ENCODE measurements at places on chromosomes 4 and X.

GRCh38 chrX:100363896-100364295 lies 46.2 kb downstream of the PCDH19 start:
- DNase-seq: no peak

- no peak for DNase-seq
These were observed 45.9 kb downstream of the LGI2 start for GRCh38 chr4:24984602-24985532.

- peak; percentile 54 for DNase-seq
These were observed 19.1 kb upstream of the S100P start for GRCh38 chr4:6674500-6675149.

DNA sequence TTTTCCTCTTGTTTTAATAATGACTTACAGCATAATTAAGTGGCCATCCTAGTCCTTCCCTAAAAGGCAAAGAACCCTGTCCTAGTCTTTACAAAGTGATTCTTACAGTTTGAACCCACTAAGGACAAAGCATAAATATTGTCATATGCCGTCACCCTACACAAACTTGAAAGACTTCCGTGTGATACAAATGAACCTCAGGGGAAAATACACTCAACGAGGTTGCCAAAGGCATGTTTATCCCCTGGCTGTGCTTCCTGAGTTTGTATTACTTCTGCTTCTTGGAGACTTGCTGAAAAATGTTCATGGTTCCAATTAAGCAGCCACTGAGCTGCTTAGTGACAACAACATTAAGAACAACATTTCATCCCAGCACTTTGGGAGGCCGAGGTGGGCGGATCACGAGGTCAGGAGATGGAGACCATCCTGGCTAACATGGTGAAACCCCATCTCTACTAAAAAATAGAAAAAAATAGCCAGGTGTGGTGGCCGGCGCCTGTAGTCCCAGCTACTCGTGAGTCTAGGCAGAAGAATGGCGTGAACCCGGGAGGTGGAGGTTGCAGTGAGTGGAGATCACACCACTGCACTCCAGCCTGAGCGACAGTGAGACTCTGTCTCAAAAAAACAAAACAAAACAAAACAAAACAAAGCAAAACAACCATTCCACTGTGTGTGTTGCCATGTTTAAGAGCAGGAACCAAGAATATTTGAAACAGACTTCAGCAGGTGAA lies 16.2 kb downstream of the RASSF6 start:
- DNase-seq: no peak

DNA sequence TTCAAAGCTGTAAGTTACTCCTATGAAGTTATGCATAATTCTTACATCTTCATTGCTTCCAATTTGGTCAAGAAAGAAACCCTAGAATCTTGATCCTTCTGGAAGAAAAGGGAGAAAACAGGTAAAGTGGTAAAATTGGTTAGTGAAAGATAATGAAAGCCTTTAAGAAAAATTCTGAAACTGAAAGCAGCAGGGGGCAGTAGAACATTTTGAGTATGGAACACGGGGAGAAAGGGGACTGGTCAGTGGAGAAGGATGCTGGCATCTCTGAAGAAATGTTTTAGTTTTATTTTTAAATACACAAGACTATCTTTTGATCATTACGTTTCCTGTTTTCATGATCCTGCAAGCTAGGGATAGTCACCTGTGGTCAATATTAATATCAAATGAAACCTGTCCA lies 54.3 kb downstream of the SLIT2 start:
- no peak for DNase-seq

- DNase-seq: no peak
These were observed 99.2 kb upstream of the DDIT4L start for GRCh38 chr4:100289530-100289888.

- no peak for DNase-seq
These were observed 584.8 kb upstream of the INTU start for GRCh38 chr4:127047930-127048329.

- no peak for DNase-seq
These were observed 14.3 kb upstream of the IL21 start for GRCh38 chr4:122635205-122635604.

- no peak for DNase-seq
These were observed 17.7 kb upstream of the HERC5 start for GRCh38 chr4:88439161-88439760.

GRCh38 chr4:5528031-5528436 lies 180.3 kb downstream of the EVC2 start:
- no peak for DNase-seq

DNA sequence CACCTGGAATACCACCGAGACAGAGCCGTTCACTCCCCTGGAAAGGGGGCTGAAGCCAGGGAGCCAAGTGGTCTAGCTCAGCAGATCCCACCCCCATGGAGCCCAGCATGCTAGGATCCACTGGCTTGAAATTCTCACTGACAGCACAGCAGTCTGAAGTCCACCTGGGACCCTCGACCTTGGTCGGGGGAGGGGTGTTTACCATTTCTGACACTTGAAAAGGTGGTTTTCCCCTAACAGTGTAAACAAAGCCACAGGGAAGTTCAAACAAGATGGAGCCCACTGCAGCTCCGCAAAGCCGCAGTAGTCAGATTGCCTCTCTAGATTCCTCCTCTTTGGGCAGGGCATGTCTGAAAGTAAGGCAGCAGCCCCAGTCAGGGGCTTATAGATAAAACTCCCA lies 243.2 kb downstream of the RASL11B start:
- no peak for DNase-seq

GRCh38 chr4:2794486-2795299 lies 1.8 kb downstream of the SH3BP2 start:
- DNase-seq: no peak

GRCh38 chr4:112861691-112862674 lies 187.5 kb upstream of the ANK2 start:
- DNase-seq: no peak

DNA sequence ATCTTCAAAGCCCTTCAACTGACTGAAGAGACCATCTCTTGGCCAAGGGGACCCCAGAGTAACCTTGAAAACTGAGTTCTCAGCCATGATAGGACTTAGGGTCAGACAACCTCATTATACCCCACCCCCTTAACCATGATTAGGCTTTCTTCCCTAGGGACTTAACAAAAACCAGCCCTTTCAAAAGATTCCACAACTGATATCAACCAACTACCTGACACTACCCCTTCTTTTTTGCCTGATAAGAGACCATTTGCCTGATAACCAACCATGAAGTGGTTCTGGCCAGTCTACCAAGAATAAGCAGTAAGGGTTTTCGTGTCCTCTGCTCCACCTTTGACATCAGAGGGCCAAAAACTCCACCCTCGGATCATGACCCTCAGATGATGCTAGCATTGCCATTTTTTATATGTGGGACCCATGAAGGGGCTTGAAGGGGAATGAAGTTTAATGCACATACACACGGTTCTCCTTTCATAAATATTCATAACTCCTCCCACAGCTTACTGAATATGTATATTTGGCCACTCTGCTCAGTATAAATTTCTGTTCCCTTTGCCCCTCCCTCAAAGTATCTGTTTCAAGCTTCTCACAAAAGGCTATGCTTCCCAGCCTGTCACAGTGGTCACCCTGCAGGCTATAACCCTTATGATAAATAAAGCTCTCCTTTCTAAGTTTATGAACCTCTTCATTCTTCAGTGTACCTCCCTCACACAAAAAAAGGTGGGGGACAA lies 12.3 kb downstream of the TBCK start:
- DNase-seq: no peak

GRCh38 chr4:38273407-38273806 lies 313.2 kb downstream of the PTTG2 start:
- no peak for DNase-seq

GRCh38 chrX:131477498-131477897 lies 66.4 kb upstream of the OR13H1 start:
- DNase-seq: no peak

GRCh38 chr4:23969635-23970145 lies 79.8 kb upstream of the PPARGC1A start:
- no peak for DNase-seq

GRCh38 chr4:139279760-139280620 lies at the start of gene MGARP:
Gene MGARP (minus strand): TSS chr4:139280225. CDS start chr4:139280158, 67 bp downstream.
- peak; percentile 44 for DNase-seq

DNA sequence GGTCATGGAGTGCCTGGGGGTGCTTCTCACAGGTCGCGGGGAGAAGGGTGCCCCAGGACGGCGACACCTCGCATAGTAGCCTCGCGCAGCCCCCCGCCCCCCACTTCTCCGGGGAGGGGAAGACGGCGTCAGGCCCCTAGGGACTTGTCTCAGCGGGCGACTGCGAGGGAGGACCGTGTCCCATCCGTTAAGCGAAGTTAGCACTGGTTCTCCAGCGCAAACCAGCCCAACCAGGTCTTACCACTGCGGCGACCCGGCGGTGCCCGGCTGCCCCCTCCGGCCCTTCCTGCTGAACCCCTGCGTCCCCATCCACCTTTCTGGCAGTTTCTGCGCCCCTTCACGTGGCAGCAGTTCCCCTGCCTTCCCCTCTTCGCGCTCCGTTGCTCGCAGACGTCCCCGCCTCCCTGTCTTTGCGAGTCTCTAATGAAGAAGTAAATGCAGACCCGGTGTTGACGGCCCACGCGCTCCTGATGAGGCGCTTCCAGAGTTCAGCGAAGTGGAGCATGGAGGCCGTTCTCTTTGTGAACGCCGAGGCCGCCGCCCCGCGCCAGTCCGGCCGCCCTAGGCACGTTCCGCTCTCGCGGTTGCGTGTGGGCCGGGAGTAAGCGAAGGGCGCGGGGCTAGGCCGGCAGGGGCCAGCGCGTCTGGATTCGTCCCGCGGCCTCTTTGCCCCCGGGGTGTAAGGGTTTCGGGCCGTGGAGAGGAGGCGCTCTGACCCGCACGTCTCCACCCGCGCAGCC lies 3.0 kb downstream of the SLIT2 start:
- no peak for DNase-seq

DNA sequence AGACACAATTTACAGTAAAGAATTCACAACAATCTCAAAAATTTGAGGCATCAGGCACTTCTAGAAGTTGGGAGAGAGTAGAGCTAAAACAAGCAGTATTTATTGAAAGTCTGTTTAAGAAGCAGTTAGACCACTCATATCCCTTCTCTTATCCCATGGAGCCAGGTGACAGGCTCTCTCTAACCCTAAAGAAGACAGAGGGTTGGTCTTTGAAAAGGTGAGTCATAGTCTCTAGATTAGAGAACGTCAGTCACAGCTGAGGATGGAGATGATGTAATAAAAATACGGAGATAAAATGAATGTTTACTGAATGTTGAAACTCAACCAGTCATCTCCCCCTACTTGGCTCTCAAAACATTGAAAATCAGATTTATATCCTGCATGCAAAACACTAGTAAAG lies 223.8 kb downstream of the CHIC2 start:
- DNase-seq: no peak

DNA sequence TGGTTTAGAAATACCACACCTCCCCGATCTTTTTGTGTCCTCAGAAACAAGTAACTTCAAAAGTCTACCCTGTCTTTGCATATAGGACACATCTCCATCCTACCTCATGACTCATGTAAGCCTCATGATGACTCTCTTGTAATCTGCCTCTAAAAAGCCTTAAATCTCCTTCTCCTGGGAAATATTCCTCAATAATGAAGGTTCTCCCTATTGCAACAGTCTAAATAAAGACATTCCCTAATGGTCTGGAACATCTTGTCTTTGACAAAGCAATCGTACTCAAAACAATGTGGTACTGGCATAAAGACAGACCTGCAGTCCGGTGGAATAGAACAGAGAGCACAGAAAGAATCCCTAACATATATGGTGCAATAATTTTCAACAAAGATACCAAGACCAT lies 257.7 kb downstream of the OPHN1 start:
- DNase-seq: no peak

DNA sequence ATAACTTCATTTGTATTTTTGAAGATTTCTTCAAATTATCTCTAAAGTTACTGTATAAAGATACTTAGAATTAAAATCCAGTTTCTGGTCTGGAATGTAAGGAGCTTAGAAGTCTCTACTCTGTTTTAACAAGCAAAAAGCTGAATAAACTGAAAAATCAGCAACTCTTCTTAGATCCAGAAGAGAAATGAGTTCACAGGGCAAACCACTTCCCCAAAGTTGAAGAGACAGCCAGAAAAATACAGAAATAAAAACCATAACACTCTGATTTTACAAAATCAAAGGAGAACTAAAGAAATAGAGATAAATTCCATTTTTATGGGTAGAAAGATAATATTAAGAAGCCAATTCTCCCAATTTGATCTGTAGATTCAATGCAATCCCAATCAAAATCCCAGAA lies 1166.8 kb downstream of the ADGRL3 start:
- no peak for DNase-seq

GRCh38 chr4:113077575-113077974 lies 28.1 kb downstream of the ANK2 start:
- DNase-seq: no peak

- no peak for DNase-seq
These were observed 255.6 kb downstream of the DHX15 start for GRCh38 chr4:24328711-24329110.

GRCh38 chr4:148770848-148771247 lies 328.6 kb upstream of the NR3C2 start:
- DNase-seq: no peak

DNA sequence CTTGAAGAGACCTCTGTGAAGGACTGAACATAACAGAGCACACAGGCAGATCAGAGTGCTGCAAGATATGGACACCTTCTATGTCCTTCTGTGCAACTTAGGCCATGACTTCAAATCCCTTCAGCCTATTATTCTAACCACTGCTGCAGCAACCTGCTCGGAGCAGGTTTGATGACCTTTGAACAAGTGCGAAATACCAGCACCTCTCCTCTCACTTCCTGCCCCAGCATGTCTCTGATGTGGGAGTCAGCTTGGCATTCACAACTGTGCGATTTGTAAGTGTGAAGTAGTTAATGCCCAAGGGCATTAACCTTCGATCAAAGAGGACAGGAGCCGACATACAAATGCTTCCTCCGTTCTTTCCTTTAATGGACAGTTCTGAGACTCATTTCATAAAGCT lies 1.6 kb upstream of the EXOC1 start:
- no peak for DNase-seq

GRCh38 chr4:26807330-26807729 lies 53.3 kb upstream of the STIM2 start:
- DNase-seq: no peak

GRCh38 chr4:94127707-94128328 lies 79.8 kb upstream of the SMARCAD1 start:
- DNase-seq: no peak

DNA sequence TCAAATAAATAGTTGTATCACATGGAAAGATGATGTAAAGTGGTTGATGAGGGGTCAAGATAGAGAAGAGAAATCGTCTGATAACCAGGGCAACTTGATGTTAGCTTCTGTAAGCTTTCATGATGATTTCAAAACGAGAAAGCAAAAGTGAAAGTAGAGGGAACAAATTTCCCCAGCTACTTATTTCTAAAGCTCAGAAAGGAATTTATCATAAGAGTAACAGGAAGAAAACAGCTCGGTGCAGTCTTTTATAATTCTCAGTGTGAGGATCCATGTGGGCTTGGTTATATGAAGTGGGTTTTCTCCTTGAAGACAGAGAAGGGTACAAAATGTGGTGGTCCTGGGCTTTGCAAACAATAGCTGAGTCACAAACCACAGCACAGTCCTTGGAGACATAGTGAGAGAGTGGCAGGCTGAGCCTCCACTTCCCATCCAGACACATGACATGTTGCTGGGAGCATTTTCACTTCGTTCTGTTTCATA lies 32.1 kb upstream of the GLRA2 start:
- peak; percentile 2 for DNase-seq
